ENCODE measurements at places on chromosomes 1 and 21.
A peak's percentile ranks its signal among the peaks of the same experiment; 100 is the strongest.

DNA sequence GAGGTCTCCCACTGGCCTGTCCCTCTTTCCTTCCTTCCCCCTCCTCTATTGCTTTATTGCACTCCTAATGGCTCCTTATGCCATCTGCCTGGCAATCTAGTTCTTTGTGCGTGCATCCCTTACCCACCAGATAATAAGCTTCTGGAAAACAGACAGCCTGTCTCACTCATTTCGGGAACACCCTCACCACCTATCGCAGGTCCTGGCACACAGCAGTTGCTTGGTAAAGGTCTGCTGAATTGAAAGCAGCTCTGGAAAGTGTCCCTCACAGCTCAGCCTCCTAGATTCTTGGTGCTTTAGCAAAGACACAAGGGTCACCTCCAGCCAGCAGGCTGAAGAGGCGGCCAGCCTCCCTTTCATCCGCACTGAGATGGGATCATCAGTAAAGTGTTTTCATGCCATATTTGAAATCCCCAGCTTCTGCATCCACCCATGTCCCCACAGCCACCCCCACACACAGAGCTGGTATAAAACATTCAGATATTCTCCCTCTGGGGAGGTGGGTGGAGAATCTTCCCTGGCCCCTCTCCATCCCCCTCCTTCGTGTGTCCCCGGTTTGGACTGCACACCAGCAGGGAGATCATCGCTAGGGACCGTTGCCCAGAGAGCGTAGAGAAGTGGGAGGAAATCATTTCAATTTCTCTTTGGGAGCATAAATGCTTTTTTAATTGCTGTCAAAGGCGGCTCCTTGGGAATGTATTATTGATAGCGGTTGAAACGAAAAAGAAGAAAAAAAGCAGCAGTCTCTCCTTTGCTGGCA, 29.1 kb upstream of the ATP2B4 start:
- no peak for DNase-seq

GRCh38 chr1:42966688-42967612, 8.3 kb upstream of the SLC2A1 start:
- DNase-seq, result no peak

DNA sequence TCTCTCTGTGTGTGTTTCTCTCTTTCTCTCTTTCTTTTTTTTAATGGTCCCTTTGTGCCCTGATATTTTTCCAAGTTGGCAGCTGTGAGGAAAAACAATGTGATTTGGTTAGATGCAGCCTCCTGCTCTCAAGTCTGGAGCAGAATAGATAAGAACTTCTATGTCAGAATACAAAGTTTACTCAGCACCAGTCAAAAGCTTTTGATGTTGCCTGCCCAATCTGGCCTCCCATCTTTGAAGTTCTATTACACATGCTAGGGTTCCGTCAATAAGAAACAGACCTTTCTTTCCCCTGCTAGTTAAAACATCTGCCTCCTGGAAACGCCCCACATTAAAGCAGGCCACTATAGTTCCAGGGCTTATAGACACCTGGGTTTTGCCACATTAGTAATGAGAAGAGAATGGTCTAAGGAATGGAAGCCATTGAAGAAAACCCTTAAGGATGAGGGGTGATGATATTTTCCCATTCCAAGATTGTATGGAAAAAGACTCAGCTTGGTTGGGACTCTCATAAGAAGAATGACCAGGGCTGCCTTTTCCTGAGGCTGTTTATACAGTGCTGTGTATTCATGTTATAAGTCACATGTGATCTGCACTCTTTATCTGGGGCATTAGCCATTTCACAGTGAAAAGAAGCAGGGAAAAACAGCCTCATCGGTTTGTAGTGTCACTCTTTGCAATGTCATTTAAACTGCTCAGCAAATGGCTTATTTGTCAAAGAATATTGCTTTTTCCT, 414.7 kb upstream of the PROX1 start:
- no peak for DNase-seq

DNA sequence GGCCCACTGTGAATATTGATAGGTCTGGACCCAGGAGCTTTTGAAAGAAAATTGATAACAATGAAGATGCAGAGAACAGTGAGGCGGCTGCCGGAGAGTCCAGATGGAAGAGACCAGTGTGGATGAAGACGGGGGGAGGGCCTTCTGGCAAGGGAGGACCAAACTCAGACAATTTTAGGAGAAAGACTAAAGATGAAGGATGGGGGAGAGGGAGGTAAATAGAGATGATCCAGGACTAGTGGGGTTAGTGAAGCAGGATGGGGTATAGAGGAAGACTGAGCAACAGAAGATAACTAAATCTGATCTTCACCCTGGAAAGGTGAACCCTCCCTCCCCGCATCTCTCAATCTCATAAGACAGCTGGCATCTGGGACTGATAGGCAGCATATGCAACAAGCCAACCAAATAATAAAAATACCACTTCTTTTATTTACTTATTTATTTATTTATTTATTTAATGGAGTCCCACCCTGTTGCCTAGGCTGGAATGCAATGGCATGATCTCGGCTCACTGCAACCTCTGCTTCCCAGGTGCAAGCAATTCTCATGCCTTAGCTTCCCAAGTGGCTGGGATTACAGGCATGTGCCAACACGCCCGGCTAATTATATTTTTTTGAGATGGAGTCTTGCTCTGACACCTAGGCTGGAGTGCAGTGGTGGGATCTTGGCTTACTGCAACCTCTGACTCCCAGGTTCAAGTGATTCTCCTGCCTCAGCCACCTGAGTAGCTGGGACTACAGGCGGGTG, 10.5 kb downstream of the EIF3I start:
- no peak for DNase-seq

GRCh38 chr1:46522969-46523320, 28.5 kb downstream of the KNCN start:
- DNase-seq, result no peak

DNA sequence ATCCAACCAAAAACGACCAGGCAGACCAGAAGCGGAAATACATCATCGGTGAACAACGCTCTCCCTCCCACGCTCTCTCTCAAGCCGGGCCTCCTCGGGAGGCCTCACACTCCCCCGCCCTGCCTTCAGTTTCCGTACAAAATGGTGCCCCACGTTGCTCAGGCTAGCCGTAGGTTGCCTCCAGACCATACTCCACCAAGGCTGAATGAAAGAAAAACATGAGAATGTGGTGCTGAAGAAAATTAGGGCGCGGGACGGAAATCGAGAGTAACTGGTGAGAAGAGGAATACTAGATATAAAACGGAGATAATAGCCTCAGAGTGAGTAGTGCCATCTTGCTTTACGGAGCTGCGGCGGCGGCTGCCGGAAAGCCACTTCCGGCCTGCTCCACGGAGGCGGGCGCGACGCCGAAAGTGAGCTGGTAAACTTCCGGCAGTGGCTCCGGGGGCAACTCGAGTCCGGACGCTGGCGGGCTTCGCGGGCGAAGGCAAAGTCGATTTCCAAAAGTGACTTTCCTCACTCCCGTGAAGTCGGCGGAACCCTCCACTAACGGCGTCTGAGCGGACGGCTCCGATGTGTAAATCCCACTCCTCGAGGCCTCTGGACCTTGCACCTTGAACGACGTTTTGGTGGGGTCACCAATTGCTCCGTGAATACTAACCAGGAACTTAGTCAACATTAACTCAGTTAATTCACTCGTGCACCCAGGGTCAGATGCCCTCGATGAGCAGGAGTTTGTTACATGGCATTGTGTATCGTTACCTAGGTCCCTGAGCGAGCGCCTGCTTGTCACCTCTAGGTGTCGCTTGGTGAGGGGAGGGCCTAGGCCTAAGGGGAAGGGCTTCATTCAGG, at the start of gene SH3BP5L:
SH3BP5L (minus strand) TSS at position 7 of the 852 bp plus-strand sequence. CDS start 980 bp downstream, outside the sequence.
- DNase-seq, result peak; percentile 80

DNA sequence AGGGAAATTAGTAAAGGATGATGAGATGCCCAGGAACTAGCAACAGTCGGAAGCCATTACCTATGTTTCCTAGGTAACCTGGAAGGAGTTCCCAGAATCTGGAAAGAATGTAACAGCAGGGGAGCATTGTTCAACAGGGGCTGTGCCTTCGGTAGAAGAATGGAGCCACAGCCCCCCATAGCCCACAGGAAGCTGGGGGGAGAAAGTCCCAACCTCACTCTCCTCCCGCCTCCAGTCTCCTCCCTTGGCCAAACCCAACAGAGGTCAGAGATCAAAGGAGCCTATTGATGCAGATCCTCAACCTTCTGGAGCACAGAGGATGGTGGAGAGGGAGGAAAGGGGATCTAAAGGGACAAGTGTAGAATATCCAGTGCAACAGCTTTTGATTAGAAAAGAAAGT, 131.5 kb upstream of the SLC44A3 start:
- no peak for DNase-seq

DNA sequence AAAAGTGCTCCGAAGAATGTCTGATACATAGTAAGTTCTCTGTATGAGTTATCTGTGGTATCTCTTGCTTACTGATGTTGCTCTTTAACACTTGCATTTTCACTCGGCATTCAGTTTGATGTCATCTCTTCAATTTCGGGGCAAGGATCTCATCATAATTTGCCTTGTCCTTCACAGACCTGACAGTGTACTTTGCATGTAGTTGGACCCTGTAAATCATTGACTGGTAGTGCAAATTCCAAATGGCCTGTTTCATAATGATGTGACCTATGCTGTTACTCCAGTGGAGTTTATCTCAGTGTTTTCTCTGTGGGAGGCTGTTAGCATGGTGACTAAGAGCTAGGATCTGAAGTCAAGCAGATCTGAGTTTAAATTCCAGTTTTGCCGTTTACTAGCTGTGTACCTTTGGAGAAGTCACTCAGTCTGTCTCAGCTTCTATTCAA, 34.2 kb upstream of the ABCD3 start:
- no peak for DNase-seq

GRCh38 chr1:116112388-116113140, 1.4 kb downstream of the MAB21L3 start:
- no peak for DNase-seq

DNA sequence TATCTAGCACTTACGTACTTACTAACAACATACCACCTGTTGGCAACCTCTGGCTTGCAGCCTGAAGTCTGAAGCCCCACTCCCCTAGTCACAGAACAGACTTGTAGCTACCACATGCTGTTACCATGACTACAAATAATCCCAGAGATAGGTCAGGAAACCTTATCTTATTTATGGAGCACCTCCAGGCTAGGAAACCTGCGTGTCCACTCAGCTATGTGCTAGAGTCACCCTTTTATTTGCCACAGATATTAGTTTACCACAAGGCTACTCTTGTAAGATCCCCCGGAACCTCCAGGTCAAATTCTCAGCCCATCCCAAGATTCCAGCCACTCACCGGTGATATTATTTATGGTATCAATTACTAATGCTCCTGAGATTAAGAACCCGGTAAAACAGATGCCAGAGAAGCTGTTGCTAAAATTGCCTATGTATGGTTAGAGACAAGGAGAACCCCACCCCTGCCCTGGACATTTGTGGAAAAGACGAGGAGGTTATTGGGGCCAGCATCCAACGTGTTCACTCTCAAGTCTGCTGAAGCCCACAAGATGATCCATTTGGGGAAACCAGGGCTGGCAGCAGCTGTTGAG, 116.5 kb downstream of the TBX15 start:
- no peak for DNase-seq

DNA sequence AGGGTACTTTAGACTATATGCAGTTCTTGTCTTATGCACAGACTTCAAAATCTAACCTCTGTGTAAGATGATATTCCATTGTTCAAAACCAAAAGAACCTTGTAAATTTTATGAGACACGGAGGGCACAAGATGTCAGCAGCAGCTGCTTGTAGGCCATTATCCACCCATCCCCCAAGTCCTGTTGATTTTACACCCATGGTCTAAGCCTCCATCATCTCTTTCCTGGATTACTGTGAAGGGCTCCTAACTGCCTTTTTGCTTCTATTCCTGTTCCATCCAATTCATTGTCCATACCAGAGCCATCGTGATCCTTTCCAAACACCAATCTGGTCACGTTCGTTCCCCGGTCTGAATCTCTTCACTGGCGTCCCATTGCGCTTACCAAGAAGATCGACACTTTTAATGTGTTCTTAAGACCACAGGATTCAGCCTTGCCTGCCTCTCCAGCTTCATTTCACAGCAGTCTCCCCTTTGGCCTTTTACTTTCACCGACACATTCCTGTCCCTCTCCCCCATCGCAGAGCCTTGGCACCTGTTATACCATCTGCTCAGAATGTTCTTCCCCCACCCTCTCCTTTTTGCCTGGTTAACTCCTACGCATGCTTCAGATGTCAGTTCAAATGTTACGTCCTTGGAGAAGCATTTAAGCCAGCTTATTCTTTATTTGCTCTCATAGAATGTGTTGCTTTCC, 107.3 kb upstream of the POU3F1 start:
- DNase-seq, result no peak

DNA sequence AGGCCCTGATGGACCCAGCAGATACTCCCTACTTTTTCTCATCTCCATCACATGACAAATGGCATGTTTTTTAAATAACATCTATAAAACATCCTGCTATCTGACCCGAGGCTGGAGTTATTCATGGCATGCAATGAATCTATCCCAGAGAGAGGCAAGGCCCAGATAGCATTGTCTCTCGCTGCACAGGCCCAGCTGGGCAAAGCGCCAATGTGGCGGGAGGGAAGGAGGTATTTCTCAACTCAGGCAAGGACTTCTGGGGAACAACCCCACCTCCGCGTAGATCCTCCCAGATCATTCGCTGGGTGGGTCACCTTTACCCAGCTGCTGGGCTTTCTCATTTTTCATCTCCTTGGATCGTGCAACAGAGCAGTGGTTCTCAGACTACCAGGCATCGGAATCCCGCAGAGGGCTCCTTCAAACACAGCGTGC, 59.8 kb downstream of the ERG start:
- no peak for DNase-seq

DNA sequence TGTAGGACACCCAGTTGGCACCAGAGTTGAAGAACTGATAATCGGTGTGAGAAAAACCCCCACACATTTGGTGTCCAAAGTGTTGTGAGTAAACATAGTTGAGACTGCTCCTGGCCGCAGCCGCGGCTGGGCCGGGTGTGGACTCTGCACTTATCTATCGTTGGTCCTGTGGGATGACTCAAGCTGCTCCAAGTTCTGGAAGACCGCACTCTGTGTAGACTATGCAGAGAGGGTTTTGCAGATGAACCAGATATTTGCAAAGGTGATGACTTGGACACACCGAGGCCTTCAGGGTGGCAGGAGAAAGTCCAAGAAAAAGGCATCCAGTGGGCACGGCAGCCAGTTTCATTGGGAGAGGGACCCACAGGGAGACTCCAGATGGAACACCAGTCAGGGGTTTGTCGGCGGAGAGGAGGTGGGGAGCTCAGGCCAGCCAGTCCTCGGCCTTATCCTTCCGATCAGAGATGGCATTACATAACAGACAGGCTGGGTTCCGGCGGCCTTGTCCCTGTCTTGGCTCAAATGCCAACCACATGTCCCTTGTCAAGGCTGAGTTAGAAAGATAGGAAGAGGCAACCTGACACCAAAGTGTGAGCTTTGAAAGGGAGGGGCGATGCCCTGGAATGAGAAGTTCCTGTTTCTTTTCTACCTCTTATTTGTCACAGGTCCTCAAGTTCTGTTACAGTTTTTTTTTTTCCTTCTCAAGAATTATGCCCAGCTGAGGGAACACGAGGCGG, 21.1 kb downstream of the C2CD2 start:
- DNase-seq, result no peak
